Transverse colon (tissue), 4 donors: ENCODE measurements at places on chromosomes 16 and 17. TPM values are rescaled to one million over a fixed set of nuclear protein-coding genes. Genes with fewer than 3 reads are reported as not detected.

Gene LLGL2
- total RNA-seq = 1,573 TPM

Gene HOXB13
- total RNA-seq = 5.2 TPM

Gene C17orf50
- not detected for total RNA-seq

Gene KCNAB3
- total RNA-seq = 1.6 TPM

Gene SMPD3
- 168 TPM for total RNA-seq

GRCh38 chr17:55395803-55396505, 25.7 kb downstream of the MMD start:
- no peak for DNase-seq

GRCh38 chr17:44097110-44097958, 26.1 kb downstream of the HDAC5 start:
- DNase-seq = no peak

DNA sequence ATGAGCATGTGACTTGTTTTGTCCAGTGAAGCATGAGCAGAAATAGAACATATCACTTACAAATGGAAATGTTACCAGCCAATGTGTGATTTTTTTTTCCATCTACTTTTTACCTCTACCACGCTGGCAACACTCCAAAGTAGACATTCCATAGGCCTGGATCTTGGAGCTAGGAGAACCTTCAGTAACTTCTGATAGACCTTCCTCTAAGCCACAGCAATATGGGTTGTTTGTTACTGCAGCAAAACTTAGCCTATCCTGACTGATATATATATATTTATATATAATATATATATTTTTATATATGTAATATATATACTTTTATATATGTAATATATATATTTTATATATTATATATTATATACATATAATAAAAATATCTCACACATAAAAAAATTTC, 284.4 kb upstream of the XYLT1 start:
- no peak for DNase-seq

DNA sequence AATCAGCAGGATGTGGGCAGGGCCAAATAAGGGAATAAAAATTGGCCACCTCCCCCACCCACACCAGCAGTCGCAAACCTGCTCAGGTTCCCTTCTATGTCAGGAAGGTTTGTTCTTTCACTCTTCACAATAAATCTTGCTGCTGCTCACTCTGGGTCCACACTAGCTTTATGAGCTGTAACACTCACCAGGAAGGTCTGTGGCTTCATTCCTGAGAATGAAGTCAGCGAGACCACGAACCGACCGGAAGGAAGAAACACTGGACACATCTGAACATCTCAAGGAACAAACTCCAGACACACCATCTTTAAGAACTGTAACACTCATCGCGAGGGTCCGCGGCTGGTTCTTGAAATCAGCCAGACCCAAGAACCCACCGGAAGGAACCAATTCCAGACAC, 115.5 kb upstream of the TBX2 start:
- DNase-seq = no peak
